ENCODE measurements at places on chromosomes 12 and 14.

DNA sequence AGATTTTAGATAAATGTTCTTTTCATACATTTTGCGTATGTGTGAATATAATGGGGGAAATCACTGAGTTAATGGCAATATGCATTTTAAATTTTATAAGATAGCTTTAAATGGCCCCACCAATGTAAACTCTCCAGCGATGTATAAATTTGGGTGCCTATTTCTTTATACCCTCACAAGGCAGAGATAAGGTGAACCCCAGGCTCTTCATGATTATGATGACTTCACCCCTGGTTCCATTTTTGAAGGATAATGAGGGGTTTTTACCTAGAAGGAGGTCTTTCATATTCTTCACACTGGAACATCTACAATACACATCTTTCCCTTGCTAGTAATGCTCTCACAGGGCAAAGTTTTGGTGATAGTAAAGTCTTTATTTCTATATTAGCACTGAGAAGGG lies 35.2 kb downstream of the KLRG1 start:
- DNase-seq: no peak

GRCh38 chr14:81516986-81517797 lies 16.5 kb downstream of the SEL1L start:
- no peak for DNase-seq

GRCh38 chr14:39734306-39734705 lies 302.1 kb upstream of the FBXO33 start:
- DNase-seq: no peak

GRCh38 chr12:85866986-85867776 lies 6.9 kb upstream of the NTS start:
- no peak for DNase-seq

DNA sequence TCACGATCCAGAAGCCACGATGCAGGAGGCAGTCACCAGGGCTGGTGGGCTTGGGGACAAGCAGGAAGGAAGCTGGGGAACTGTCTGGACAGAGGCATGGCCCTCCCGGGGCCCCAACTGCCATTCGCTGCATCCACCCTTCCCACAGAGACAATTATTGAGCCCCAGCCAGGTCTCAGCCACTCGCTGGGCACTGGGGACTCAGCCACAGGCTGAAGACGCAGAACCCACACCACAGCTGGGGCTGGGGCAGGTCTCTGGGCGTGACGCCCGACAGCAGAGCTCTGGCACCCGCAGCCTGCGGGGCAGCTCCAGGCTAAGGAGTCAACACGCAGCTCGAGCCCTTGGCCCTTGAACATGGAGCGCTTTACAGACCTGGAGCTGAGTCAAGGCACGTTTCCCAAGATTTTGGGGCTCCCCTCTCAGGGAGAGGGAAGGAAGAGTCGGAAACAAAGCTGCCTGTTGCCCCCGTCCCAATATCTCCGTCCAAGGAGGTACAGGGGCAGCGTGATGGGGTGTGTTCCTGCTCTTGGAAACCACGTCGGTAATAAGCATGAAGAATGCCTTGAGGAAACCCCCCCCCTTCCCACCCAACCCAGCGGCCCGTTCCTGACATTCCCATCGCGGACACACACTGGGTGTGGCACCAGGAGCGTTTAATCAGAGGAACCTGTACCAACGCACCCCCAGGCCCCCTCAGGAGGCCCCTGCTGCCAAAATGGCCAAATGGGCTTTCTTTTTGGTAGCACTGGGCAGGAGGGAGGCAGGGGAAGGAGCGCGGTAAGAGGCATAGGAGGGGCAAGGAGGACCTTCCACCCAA lies 6.7 kb downstream of the RIMBP2 start:
- no peak for DNase-seq

DNA sequence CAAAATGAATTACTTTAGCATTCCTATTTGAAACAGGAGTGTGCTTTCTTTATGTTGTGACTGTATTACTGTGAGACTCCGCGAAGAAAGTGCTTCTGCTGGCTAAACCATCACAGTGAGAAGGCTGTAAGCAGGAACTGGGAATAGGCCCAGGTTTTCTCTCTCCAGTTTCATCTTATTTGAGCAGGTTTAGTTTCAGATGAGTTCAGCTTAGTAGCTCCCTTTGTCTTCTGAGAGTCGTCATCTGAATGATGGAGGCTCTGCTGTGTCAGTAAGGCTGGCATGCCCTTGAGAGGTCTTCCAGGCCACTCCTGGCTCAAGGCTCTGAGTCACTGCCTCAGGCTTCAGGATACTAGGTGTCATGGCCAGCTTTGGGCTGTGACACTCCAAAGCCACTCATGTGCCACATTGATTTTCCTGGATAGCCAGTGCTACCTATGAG lies 205.6 kb upstream of the RGS6 start:
- DNase-seq: no peak

DNA sequence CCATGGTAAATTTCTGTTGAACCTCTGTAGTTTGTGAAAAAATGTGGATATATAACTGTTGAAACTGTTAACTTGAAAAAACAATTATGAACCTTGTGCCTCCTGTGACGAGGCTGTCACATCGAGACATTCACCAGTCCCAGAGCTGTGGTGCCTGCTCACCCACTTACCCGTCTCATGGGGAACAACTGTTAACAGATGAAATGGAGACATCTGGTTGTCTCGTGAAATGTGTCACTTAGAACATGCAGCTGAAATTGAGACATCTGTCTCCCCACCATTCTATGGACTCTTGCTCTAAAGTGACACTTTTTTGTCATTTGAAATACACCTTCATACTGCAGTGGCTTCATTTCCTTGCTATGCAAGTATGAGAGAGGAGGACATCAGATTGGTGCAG lies 240.6 kb downstream of the GXYLT1 start:
- DNase-seq: no peak

GRCh38 chr14:87698481-87698880 lies 294.5 kb downstream of the GALC start:
- DNase-seq: no peak

GRCh38 chr14:62093736-62094135 lies 331.5 kb downstream of the SNAPC1 start:
- no peak for DNase-seq

DNA sequence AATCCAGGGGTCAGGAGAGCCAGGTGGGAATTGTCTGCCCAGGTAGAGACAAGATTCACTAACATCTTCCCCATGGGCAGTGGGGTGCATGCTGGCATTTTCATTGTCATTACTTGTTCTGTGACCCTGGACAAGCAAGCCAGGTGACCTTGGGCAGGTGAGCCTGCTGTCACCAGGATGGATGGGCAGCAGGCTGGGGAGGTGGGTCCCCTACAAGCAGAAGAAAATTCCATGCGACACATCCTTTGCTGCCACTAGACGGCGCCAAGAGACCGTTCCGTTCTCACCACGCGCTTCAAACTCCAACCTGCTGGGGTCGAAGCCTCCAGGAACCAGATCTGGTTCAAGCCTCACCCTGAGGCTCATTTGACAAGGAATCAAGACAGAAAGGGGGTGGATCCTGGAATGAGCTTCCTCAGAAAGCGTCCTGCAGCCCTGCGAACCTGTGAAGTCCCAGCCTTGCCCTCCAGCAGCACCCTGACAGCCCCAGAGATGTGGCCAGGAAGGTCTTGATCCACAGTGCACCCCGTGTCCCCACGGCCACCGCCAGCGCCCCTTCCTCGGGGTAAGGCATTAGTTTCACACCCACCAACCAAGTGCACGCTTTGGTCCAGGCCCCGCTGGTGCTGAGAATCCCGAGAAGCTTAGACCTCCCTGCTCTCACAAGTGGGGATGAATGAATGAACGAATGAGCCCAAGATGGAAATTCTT lies 3.2 kb upstream of the DYNC1H1 start:
- DNase-seq: peak; percentile 56

Data from activated T-helper 1 cell treated with anti-CD3 and anti-CD28 coated beads, Interleukin-12 subunit alpha, Interleukin-12 subunit beta, Interleukin-2, Interleukin-4 antibody, amounts not matched to agents 30 ng/mL and 10 ng/mL and 1 ng/mL, durations not matched to agents 14 hours and 24 hours and 36 hours (primary cell).